Cerebellum (tissue), 4 donors: ENCODE measurements at places on chromosomes 7 and 10. TPM values are rescaled to one million over a fixed set of nuclear protein-coding genes. Genes with fewer than 3 reads are reported as not detected.

GRCh38 chr10:10846504-10846900 is 171.2 kb upstream of the CELF2 start:
- peak; percentile 15 for DNase-seq

- DNase-seq = no peak
These were observed 485.2 kb downstream of the SORCS1 start for GRCh38 chr10:106679314-106679713.

GRCh38 chr10:123913688-123914268 is 22.2 kb upstream of the CPXM2 start:
- no peak for DNase-seq

DNA sequence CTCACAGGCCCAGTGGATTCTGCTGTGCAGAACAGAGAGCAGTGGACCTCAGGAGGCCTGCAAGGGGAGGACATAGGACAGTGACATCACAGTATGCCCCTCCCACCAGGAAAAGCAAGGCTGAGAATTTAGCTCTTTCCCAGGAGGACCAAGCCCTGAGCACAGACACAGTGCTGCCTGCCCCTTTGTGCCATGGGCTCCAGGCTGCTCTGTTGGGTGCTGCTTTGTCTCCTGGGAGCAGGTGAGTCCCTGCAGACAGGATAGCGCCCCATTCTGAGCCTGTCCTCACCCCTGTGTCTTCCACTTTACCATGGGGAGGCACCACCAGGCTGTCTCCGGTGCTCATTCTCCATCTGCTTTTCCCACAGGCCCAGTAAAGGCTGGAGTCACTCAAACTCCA is 63.0 kb upstream of the PRSS58 start:
- DNase-seq = no peak

GRCh38 chr10:114815791-114816190 is 5.8 kb upstream of the FHIP2A start:
- no peak for DNase-seq

DNA sequence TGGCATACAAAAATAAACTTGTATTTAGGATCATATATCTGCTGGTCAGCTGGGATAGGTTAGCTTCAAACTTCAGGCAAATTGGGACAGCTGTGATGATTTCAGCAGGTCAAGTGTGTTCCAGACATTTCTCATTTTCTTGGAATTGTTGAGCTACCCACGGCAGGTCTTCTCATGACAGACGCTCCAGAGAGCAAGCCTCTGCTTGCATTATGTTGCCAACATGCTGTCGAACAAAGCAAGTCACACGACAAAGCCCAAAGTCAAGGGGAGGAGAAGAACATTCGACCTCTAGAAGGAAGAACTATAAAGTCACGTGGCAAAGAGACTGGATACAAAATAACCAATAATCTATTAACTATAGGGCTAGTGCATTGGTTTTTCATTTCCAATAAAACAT is 103.5 kb downstream of the RAB18 start:
- no peak for DNase-seq

- DNase-seq = no peak
These were observed 62.8 kb downstream of the ZRANB1 start for GRCh38 chr10:125004571-125005311.

GRCh38 chr7:5117095-5117970 is 71.7 kb downstream of the RBAK start:
- DNase-seq = no peak

GRCh38 chr10:69819716-69820506 is 18.2 kb downstream of the COL13A1 start:
- DNase-seq = no peak

GRCh38 chr7:76347710-76348109 is 11.1 kb downstream of the YWHAG start:
- DNase-seq = no peak

DNA sequence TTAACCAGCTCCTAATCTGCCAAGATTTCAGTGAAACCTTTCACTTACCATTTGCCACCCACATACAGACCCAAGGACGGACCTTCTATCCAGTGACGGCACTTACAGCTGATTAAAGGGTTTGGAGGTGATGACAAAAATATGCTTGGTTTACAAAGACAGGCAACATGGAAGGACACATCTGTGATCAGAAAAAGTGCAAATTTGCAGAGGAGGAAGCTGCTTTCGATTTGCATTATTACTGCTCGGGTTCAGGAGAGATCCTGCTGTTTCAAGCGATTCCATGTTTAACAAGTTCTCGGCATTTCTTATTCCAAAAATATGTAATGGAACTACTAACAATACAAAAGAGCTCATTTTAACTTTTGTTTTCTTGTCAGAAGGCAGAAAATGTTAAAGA is 109.0 kb downstream of the JAZF1 start:
- DNase-seq = no peak

DNA sequence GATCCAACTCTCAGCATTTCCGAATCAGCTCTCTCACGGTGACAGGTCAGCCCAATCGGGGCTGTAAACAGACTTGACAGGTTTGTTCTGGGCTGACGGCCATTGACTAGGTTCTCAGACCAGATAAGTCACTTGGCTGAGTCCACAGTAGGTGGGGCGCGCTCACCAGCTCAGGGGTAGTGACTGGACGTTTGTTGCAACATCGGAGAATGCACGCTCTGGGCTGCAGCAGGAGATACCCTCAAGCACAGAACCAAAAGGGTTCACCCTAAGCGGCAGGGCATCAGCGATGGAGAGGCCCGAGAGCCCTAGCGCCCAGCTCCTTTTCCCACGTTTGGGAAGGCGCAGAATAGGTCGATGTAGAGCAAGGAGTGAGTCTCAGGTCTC is 1.8 kb downstream of the KLLN start:
- DNase-seq = peak; percentile 64

- DNase-seq = no peak
These were observed 793.0 kb upstream of the IGFBP3 start for GRCh38 chr7:46713868-46714596.

- DNase-seq = no peak
These were observed 46.6 kb upstream of the VIPR2 start for GRCh38 chr7:159191236-159191635.

- DNase-seq = no peak
These were observed 247.5 kb downstream of the MTERF1 start for GRCh38 chr7:91633013-91633441.

- no peak for DNase-seq
These were observed 27.5 kb downstream of the ELFN1 start for GRCh38 chr7:1697499-1698125.

DNA sequence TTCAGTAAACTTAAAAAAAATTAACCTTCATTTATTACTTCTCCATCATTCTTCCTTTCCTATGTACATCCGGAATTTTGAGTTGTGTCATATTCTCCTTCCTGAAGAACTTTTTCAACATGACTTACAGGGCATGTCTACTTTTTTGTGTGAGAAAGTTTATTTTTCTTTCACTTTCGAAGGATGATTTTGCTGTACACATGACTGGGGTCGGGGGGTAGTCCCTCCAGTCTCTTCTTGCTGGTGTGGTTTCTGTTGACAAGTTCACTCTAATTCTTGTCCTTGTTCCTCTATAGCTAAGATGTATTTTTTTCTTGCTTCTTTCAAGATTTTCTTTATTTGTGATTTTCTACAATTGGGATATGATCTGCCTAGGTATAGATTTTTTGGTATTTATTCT is 55.8 kb downstream of the INPP5A start:
- no peak for DNase-seq

DNA sequence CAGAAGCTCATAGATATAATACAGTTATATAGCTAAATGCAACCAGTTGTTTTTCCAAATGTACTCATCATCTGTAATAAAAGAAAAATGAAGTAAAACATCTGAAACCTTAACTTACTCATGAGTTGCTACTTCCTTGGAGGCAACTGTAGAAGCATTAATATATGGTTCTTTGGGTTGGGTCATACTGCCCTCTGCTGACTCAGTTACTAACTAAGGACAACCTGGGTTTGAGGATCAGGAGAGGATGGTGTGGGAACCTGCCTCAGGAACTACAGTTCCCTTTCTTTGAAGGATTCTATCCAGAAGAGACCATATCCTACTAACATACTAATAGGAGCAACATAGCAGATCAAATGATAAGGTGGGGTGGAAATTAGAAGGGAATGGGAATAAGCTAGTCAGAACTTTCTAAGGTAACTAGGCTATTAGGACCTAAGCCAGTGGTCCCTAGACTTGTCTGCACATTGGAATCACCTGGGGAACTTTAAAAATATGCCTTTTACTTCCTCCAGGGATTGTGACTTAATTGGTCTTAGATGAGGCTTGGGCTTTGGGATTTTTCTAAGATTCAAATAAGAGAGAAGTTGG is 20.7 kb downstream of the COX15 start:
- peak; percentile 19 for DNase-seq

DNA sequence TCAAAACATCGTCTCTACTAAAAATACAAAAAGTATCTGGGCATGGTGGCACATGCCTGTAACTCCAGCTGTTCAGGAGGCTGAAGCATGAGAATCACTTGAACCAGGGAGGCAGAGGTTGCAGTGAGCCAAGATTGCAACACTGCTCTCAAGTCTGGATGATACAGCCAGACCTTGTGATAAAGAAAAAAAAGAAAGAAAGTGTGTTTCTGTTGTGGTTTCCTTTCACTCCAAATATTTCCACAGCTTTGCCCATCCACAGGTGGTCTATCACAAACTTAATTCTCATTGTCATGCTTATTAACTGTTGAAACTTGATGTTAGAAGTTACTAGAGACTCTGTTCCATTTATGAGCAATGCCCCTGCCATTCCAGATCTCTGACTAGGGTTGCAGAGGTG is 316.0 kb upstream of the SEMA3C start:
- no peak for DNase-seq

DNA sequence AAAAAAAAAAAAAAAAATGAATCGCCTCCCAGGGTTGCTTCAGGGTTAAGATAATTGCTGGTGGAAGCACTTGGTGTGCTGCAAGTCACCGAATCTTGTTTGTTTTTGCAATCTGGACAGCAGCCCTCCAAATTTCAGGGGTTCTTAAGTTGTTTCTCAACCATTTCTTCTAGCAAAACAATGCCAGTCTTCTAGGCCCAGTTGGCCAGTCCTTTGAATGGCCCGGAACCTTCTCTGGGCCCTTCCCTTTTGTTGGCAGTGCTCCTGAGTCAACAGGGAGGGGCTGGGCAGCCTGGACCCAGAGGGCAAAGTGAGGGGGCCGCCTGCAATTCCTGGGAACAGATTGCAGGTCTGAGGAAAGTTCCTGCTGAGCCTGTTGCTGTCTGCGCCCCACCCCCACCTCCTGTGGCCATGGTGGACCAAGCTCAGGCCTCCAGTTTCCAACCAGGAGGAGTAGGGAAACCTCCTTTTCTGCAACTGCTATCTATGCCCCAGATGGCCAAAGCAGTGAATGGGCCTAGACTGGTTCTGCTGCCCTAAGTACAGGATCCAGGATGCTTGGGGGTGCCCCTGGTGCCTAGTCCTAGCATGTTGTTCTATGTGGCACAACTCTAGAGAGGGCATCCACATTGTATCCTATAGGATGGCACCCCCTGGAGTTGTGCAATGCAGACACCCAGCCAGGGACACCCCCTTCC is 31.4 kb upstream of the PDCD4 start:
- no peak for DNase-seq

DNA sequence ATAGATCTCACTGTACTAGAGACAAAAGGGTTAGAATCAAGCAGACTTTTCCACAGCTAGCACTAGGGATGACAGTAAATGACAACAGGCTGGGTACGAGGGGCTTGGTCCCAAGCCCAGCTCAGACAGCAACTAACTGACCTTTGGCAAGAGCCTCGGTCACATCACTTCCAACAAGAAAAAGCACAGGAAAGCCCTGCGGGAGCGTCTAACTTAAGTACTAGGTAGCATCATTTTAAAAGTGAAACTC is 22.8 kb downstream of the CALML3 start:
- DNase-seq = no peak

DNA sequence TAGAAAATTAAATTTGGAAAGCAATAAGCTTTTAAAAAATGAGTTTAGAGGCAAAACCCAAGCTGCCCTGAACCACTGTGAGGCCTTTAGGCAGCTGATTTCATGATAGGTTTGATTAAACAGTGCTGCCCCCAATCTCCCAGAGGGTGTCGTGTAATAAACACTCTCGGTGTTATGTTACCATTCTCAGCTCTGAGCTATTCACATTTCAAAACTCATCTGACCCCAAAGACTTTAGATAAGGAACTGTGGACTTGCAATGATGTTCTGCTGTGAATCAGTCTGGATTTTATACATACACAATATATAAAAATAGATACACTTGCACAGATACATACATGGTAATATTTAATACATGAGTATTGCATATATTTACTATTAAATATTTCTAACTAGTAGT is 120.4 kb downstream of the MALRD1 start:
- no peak for DNase-seq

- no peak for DNase-seq
These were observed 27.8 kb downstream of the COA1 start for GRCh38 chr7:43701500-43701854.

DNA sequence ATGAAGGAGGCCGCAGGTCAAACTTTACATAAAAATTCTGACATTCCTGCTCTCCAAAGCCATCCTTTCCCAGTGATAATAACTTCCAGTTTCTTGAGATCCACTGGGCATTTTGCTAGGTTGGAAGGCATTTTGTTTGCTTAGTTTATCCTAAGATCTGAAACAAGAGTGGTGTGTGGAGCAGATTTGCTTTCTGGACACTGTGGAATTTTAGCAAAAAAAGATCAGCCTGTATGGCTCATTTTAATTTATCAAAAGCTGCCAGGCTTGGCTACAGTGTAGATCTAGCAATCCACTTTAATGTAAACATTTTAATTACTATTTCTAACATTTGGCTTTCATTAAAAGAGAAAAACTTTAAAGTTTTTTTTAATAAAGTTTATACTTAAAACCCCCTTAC is 124.8 kb downstream of the SAMD9 start:
- no peak for DNase-seq

DNA sequence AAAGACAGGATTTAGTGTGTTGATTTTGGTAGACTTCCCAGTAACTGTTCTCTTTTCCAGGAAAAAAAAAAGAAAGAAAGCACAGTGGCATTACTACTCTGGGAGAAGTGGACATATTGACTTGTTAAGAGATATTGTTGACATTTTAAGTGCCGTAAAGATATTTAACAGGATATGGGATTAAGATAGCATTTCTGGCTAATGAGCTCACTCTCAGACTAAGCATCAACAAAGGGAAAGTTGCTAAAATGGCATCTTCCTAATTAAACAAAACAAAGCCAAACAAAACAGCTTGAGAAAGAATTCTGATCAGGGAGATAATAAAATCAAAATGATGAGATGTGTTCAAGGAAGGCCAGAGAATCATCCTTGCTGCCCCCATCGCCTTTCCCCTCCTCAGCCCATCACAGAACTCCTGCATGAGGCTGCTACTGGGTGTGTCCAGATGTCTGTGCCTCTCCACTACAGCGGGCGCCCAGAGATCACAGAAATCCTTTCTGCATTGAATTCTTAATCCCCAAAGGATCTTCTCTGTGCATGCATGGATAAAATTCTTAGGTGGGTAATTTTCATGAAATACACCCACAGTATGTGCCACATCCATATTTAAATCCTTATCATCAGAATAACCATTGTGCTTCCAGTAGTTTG is 270.5 kb downstream of the POU6F2 start:
- DNase-seq = no peak

The TEX47 gene
- total RNA-seq = not detected

The PON1 gene
- total RNA-seq = not detected

The AGMO gene
- total RNA-seq = 0.64 TPM

The HTR5A gene
- total RNA-seq = 2.1 TPM

The CNPY1 gene
- 19.4 TPM for total RNA-seq

The PRF1 gene
- total RNA-seq = not detected

The NEUROG3 gene
- not detected for total RNA-seq

The HOXA10 gene
- not detected for total RNA-seq

The TNS3 gene
- total RNA-seq = 37.5 TPM

The MYO3A gene
- total RNA-seq = 6.0 TPM

The INHBA gene
- total RNA-seq = 3.2 TPM

The GBX1 gene
- total RNA-seq = not detected
